ENCODE measurements at places on chromosomes 11 and 22. TPM values are rescaled to one million over a fixed set of nuclear protein-coding genes. Genes with fewer than 3 reads are reported as not detected.

The C22orf31 gene
- not detected for total RNA-seq

The GPR83 gene
- 3.6 TPM for total RNA-seq

The TST gene
- 6.8 TPM for total RNA-seq

The PATE2 gene
- total RNA-seq = 1.7 TPM

The FOLH1 gene
- 5.2 TPM for total RNA-seq

The CNGA4 gene
- total RNA-seq = 0.36 TPM

The KRTAP5-9 gene
- total RNA-seq = not detected

The FDXACB1 gene
- total RNA-seq = 5.2 TPM

The ACR gene
- not detected for total RNA-seq

The HEPHL1 gene
- total RNA-seq = not detected

The GRK3 gene
- 18.4 TPM for total RNA-seq

The OR1S1 gene
- total RNA-seq = not detected

The IGSF9B gene
- 47.9 TPM for total RNA-seq

The RASD2 gene
- total RNA-seq = 1.5 TPM

The KIRREL3 gene
- 31.0 TPM for total RNA-seq

The IRF7 gene
- 4.5 TPM for total RNA-seq

The VSIG2 gene
- total RNA-seq = 0.27 TPM

The MAPK1 gene
- 59.7 TPM for total RNA-seq

The C11orf87 gene
- total RNA-seq = 34.8 TPM

The SLC43A3 gene
- total RNA-seq = 11.1 TPM

The GP1BB gene
- 13.7 TPM for total RNA-seq

The SEC14L2 gene
- total RNA-seq = 5.5 TPM

The PLEKHA7 gene
- total RNA-seq = 14.9 TPM

The NRXN2 gene
- 134 TPM for total RNA-seq

The ZNRD2 gene
- 14.3 TPM for total RNA-seq

The BID gene
- total RNA-seq = 19.2 TPM

The UPK3A gene
- not detected for total RNA-seq

The CSNK2A3 gene
- 6.2 TPM for total RNA-seq

The RIBC2 gene
- 1.9 TPM for total RNA-seq

The FAM180B gene
- not detected for total RNA-seq

The TRAF6 gene
- 17.0 TPM for total RNA-seq

The TP53AIP1 gene
- total RNA-seq = 1.5 TPM

The LMO2 gene
- 16.1 TPM for total RNA-seq

The EHF gene
- total RNA-seq = 0.45 TPM

The CFAP300 gene
- total RNA-seq = 5.2 TPM

The FAT3 gene
- total RNA-seq = 64.5 TPM

The ELMOD1 gene
- 47.8 TPM for total RNA-seq

The KRTAP5-10 gene
- total RNA-seq = not detected

The CCDC82 gene
- 77.3 TPM for total RNA-seq

The MMP1 gene
- total RNA-seq = not detected

The HSPB2 gene
- 0.27 TPM for total RNA-seq

The ARHGEF12 gene
- 212 TPM for total RNA-seq

The MYBPC3 gene
- 0.18 TPM for total RNA-seq

The NEAT1 gene
- 17.0 TPM for total RNA-seq

The SPA17 gene
- total RNA-seq = 4.5 TPM

The HTR3A gene
- total RNA-seq = not detected

The APOA1 gene
- total RNA-seq = 0.91 TPM

The TIRAP gene
- total RNA-seq = 5.0 TPM

The CEP126 gene
- 10.0 TPM for total RNA-seq

The PTGDR2 gene
- total RNA-seq = 0.73 TPM

The DKK3 gene
- total RNA-seq = 140 TPM

The SLC37A2 gene
- 1.8 TPM for total RNA-seq

The PRR33 gene
- total RNA-seq = not detected

The OR52I1 gene
- not detected for total RNA-seq

The LIF gene
- 0.09 TPM for total RNA-seq

The CREB3L1 gene
- 2.4 TPM for total RNA-seq

Measured in cerebellum (tissue), 4 donors.